Caki2 (cell line): ENCODE measurements at places on chromosomes 4 and X.
A peak's percentile ranks its signal among the peaks of the same experiment; 100 is the strongest.

- no peak for DNase-seq
These were observed 20.1 kb downstream of the GPR143 start for GRCh38 chrX:9745417-9746115.

DNA sequence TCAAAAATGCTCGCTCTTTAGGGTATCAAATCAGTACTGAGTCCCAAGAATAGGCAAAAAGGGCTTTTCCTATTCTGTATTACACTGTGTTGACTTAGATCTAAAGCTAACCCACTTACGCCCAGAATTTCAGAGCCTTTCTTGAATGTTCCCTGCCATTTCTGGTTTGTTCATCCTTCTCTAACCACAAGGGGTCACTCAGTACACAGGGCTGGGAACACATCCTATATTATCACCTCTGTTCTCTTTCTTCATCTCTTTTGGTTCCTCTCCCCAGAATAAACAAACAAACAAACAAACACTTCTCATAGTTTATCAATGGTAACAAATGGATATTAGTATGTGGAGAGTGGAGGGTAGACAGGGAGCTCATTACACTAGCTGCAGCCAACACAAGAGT is 25.5 kb upstream of the MORC4 start:
- peak; percentile 6 for DNase-seq

- no peak for DNase-seq
These were observed 7.9 kb upstream of the PSAPL1 start for GRCh38 chr4:7442574-7443162.

DNA sequence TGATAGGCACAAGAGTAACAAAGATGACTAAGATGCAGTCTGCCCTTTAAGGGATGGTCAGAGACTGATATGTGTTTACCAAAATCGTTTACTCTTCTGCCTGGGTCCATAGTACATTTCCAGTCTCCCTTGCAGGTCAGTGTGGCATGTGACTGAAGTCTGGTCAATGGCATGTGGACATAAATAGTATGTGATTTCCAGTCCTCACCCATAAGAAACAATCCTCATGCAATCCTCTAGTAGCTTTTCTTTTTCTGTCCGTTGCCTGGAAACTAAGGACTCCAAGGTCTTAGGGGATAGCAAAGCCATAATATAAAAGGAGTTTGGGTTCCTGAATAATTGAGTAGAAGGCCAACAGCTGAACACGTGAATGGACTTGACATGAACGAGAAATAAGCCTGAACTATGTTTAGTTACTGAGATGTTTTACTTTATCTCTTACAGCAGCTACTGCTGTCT is 1.1 kb downstream of the SLC9B2 start:
- no peak for DNase-seq

DNA sequence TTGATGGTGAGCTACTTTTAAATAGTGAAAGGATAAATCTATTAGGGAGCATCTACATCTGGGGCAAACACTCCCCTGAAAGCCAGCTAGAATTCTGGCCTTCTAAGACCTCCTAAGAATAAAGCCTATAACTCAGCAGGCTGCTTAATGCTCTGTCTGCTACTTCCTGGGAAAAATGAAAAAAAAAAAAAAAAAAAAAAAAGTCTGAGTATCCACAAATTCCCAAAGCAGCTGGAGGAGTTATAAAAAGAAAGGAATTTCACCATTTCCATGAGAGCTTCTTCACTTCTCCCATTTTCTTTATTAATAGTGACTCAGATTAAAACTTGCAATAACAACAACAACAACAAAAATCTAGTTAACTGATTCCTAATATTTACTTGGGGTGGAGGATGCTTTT is 511.2 kb downstream of the INPP4B start:
- no peak for DNase-seq

- no peak for DNase-seq
These were observed 43.7 kb upstream of the HAND2 start for GRCh38 chr4:173573725-173574124.

GRCh38 chr4:93127489-93127888 is 701.1 kb upstream of the ATOH1 start:
- no peak for DNase-seq

DNA sequence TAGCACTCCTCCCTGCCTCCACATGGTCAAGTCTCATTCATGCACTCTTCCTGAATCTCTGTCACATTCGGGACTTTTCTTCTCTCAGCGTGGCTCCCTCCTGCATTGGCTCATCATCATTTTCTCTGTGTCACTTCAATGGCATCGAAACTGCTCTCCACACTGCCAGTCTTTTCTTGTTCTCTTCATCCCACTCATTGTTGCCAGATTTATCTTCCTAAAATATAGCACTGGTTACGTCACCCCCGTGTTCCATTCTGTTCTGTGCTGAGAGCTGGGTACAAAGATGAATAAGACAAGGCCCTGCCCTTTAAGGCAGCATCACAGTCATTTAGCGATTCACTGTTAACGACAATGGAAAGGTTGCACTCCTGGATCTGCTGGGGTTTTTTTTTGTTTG is 174.4 kb upstream of the TBC1D9 start:
- no peak for DNase-seq

DNA sequence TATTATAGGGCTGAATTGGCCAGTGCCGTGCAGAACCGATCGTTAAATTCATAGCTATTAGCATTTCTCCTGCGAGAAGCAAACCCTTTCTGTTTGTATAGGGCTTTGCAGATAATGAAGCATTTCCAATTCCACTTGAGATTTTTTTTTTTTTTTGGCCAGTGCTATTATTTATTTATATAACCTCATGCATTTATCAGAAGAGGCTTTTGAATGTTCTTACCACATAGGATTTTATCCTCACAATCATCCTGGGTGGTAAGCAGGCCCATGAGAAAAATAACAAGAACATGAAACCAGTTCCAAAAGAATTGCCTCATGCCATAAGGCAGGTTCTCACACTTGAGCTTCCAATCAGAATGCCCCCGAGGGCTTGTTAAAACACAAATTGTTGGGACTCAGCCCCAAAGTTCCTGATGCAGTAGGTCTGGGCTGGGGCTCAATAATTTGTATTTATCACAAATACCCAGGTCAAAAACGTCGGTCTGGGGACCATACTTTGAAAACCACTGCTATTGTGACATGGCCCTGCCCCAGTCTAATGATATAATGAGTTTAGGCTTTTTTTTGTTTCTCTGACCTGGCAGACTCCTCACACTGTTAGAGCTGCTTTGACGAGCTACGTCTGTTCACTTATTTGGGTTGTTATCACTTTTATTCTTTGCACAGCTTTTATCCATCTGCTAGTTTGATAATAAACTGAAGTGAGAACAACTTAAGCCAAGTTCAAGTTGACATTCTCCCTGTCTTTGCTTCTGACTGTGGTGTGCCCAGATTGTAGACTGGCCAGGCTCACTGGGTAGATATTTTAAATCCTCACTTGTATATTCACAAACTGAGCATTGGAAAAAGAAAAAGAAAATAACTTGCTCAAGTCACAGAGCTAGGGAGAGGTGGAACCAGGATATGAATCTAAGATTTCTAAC is 20.1 kb downstream of the SUPT20HL1 start:
- DNase-seq = no peak

GRCh38 chr4:177251237-177251636 is 58.4 kb upstream of the NEIL3 start:
- DNase-seq = no peak

DNA sequence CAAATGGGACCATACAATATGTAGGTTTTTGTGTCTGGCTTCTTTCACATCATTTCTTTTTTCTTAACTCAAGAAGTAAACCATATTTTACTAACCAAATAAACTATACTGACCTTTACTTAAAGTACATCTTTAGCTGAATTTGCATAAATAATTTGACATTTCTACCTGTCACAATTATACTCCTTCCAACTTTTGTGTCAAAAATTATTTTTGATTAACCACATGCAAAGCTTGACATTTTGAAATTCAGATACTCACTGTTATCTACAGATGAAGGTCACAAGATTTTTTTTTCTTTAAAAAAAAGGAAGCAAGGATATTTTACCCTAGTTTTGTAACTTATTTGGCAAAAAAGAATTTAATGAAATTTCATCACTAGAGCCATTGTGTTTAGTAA is 12.0 kb upstream of the RAB9A start:
- DNase-seq = no peak

DNA sequence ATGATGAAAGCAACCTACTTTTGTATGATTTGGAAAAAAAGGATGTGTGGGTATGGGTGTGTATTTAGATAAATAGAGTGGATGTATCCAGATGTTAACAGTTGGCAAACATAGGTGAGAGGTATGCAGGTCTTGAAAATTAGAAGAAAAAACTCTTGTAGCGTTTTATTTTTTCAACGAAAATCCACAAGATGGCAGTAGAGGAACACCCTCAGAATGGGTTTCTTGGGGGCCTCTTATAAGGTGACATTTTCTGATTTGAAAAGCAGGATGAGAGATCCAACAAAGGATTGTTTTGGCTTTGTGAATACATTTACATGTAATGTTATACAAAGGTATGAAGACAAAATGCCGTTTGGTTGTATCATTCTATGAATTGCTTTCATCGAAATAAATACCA is 68.3 kb downstream of the FMR1NB start:
- peak; percentile 4 for DNase-seq

- no peak for DNase-seq
These were observed 2.0 kb upstream of the NYX start for GRCh38 chrX:41445171-41445570.

GRCh38 chr4:39054497-39054896 is 7.5 kb upstream of the KLHL5 start:
- peak; percentile 65 for DNase-seq

DNA sequence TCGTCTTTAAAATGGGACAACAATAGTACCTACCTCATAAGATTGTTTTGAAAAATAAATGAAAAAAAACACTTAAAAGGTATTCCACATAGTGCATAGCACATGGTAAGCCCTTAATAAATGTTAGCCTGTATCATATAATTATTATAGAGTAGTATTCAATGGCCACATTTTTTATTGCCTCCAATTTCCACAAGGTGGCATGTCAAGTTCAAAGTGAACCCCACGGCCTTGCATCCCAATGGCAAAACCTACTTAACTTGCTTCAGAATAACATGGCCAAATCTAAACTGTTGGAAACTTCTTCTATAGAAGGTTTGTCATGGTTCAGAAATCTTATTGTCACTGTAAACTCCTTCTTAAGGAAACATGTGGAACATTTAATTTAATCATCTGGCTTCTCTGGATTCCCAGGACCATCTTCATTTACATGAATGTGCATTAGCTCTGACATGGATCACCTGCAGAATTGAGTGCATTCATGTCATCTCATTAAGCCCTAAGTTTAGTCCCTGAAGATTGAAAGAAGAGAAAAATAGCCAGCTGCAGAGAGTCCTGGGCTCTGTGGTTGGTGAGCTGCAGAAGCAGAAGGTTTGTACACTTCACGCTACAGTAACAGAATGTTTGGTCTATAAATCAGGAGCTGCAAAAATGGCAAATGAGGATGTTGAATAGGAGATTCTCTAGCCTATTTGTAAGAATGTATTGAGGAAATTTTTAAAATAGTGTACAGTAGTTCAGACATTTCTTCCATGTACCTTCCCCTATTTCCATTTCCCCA is 61.0 kb downstream of the ANXA3 start:
- peak; percentile 43 for DNase-seq

GRCh38 chrX:138718941-138719340 is 7.4 kb upstream of the FGF13 start:
- no peak for DNase-seq

DNA sequence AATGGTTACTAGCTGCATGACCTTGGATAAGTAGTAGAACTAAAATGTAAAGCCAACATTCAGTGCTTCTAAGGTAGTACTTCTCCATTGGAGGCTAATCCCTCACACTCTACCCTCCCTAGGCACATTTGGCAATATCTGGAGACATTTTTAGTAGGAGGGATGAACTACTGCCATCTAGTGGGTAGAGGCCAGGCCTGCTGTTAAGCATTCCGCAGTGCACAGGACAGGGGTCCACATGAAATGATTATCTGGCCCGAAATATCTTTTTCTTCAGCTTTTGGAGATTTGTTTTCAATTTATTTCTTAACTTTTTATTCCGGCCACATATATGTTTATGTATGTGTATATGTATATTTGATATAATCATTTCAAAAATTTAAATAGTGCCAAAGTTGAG is 36.0 kb upstream of the SPANXC start:
- DNase-seq = peak; percentile 6

GRCh38 chr4:105145903-105146275 is 787 bp upstream of the TET2 start:
- no peak for DNase-seq

DNA sequence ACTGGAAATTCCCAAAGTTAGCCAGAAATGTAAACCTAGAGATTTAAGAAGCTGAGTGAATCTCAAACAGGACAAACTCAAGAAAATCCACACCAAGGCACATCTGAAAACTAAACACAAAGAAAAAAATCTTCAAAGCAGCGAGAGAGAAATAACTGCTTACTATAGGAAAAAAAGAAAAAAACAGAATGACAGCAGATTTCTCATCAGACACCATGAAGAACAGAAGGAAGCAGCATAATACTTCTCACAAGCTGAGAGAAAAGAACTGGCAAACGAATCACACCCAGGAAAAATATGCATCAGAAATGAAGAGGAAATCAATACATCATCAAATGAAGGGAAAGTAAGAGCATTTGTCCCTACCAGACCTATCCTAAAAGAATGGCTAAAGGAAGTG is 236.3 kb upstream of the ADAMTS3 start:
- no peak for DNase-seq

DNA sequence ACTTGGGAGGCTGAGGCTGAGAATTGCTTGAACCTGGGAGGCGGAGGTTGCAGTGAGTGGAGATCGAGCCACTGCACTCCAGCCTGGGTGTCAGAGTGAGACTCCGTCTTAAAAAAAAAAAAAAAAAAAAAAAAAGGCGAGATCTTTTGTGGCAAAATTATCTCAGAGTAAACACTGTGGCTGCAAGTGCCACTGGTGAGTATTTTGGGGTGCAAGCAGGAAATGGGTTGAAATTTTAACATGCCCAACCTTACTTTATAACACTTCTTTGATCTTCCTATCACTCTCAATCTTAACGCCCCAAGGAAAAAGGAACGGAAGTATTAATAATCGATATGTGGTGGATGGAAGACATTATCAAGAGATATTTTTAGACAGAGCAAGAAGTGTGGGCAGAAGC is 32.1 kb downstream of the SLC34A2 start:
- no peak for DNase-seq

GRCh38 chrX:107465932-107466620 is 16.6 kb downstream of the FRMPD3 start:
- DNase-seq = no peak
